ENCODE measurements at places on chromosomes 3 and 15. TPM values are rescaled to one million over a fixed set of nuclear protein-coding genes. Genes with fewer than 3 reads are reported as not detected.

DNA sequence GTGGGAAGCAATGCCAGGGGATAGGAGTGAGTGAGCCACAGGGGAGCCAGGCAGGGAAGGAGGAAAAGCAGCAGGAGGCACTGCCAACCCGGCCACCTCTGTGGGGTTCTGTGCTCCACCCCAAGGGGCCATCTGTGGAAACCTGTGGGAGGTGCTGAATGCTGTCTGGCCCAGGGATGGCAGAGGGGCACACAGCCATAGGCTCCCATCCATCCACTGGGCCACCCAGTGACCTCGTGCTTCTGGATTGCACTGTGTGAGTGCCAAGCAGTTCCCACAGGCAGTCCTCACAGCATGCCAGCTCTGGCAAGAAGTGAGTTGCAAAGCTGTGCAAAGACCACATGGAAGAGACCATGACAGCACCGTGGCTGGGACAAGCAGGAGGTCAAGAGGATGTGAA, 27.5 kb downstream of the DNAJB8 start:
- H3K4me1 ChIP-seq: no peaks in the 10 kb centered on the region
- no peak overlapping the region for H3K4me3 ChIP-seq
- H3K27me3 ChIP-seq: peaks cover 21% of the 10 kb centered on the region
- no peak overlapping the region for H3K27ac ChIP-seq

SNAPC5 gene
- total RNA-seq: 33.7 TPM

DNA sequence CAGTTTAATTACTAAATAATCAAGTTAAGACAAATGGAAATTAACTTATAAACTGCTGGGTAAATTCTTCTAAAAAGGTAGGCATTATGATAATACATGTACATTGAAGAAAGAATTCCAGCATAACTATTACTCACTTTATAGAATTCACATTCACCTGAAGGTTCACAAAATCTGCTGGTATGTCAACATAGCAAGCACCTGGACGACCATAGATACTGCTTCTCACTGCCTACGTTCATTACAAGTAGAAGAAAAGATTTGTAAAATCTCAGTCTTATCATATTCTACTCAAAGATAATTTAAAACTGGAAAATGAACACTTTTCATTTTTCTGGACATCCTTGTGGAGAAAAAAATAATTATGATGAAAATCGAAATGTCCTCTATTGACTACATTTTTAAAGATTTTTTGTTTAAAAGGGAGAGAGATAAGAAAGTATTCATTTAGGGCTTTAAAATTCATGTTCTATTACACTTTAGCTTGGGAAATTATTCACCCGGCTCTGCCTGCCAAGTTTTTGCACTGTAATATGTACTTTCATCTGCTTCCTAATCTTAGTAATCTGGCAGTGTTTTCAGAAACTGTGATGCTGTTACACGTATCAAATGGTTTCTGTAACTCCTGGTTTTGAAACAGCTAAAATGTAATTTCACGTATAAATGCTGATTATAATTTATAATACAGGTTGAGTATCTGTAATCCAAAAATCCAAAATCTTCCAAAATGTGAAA, 16.1 kb downstream of the HACL1 start:
- H3K4me3 ChIP-seq: no peak overlapping the region
- H3K27me3 ChIP-seq: no peaks in the 10 kb centered on the region
- H3K4me1 ChIP-seq: peaks cover 1% of the 10 kb centered on the region
- no peak overlapping the region for H3K27ac ChIP-seq
- no peak for DNase-seq

DNA sequence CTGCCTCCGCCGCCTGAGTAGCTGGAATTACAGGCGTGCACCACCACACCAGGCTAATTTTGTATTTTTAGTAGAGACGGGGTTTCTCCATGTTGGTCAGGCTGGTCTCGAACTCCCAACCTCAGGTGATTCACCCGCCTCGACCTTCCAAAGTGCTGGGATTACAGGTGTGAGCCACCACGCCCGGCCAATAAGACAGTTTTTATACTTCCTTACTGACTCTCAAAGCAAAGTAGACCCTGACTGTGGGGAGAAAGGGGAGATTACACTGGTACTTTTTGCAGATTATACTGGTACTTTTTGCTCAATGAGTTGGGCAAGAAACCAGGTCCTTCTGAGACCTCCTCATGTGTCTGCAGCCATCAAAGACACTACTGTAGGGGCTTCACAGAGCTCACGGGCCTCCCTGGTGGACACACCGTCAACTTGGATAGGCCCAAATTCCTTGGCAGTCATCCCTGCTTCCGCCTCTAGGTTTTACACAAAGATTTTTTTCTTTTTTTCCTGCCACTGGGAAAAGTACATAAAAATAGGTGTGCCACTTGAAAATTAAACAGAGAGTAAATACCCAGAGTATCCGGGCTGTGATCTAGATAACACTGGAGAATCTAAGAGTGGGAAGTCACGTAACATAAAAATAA, 143.3 kb upstream of the WNT5A start:
- H3K4me1 ChIP-seq: no peaks in the 10 kb centered on the region
- H3K27me3 ChIP-seq: no peaks in the 10 kb centered on the region
- H3K36me3 ChIP-seq: no peaks in the 10 kb centered on the region
- no peak overlapping the region for H3K27ac ChIP-seq
- no peak overlapping the region for H3K4me3 ChIP-seq
- DNase-seq: no peak

DNA sequence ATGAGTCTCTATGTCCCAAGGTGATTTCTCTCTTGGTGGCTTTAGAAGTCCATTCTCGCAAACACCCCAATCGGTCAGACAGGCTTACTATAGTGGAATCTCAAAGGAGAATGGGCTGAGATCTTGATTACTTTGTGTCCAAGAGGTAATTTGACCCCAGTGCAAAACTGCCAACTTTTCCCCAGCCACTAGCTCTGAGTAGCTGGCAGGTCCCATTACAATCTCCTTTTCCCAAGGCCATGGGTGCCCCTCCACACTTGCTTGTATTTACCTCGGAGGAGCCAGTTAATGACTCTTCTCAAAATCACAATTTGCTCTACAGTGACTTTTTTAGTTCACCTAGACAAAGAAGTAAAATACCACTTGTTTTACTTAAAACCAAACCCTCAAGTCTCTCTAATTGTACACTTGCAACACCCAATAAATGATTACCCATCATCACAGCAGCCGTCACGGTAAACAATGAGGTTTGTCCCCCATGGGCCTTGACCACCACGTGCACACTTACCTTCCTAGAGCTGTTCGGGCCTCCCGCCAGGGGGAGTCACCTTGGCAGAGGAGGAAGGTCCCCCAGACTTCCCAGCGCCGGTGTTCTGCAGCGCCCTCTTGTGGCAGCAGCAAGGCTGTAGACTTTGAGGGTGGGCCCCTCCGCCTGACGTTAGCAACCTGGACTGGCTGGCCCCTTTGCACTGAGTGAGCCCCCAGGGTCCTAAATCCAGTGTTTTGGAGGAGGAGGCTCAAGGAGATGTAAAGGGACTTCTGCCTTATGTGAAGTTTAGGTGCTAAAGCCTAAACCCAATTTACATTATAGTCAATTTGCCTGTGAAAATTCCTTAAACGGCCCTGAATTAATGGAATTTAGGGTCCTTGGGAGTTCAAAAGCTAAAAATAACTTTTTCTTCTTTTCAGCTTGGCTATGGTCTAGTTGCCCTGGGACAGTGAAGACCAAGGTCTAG, 18.7 kb upstream of the HDAC11 start:
- no peak overlapping the region for H3K27ac ChIP-seq
- peaks cover 4% of the 10 kb centered on the region for H3K4me1 ChIP-seq
- peaks cover 18% of the 10 kb centered on the region for H3K27me3 ChIP-seq
- DNase-seq: peak; percentile 86

DNA sequence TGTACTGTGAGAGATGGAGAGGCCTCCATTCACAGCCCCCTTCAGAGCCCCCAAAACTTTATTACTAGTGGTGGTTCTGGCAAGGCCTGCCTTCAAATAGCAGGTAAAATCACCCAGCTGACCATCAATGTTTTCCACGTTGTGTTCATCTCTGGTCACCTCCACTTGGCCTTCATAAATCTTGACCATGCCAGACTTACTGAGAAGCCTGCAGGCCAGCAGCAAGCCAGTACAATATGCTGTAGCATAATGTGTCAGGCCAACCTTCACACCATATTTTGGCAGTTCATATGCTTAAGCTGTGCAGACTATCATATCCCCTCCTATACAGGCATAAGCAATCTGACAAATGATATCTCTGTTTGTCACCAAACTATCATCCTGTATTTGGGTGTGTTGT, 62.1 kb downstream of the ZNF621 start:
- no peak overlapping the region for H3K4me3 ChIP-seq
- H3K36me3 ChIP-seq: no peaks in the 10 kb centered on the region
- peaks cover 17% of the 10 kb centered on the region for H3K27me3 ChIP-seq
- H3K27ac ChIP-seq: no peak overlapping the region

DNA sequence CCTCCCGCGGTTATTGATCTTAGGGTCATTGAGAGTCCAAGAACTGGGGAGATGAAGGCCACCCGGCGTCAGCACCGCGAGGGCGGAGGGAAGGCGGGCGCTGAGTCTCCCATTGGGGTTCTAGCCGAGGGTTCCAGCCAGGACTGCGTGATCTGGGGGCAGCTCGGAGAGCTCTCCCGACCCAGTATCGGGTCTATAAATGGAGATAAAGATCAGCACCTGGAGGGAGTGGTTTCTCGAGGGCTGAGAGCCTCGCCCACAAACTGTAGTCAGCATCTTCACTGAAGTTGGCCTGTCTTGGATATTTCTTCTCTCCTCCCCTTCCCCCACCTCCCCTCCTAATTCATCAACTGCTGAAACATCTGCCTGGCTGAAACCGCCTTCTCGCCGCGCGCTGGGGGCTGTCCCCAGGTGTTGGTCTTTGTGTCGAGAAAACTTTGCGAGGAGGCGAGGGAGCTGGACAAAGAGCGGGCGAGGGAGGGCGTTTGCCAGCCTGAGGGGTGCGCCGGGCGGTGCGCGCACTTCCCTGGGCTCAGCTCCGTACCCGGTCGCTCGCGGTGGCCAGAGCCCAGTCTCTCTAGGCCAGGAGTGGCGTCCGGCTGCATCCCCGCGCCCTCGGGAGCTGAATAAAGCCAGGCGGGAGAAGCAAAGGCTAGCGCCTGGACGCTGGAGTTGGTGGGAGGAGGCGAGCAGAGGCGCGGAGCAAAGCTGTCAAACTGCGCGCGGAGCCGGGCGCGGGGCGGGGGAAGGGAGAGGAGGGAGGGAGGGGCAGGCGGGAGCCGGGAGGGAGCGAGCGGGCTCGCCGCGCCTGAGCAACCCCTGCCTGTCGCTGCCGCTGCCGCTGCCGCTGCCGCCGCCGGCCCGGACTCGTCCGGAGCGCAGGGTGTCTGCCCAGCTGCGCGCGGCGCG, at the start of gene ST8SIA2:
Gene ST8SIA2, plus strand, starts transcription at position 811 of the 909 bp plus-strand sequence. CDS start 184 bp downstream, outside the sequence.
- peak within 1 kb of the TSS; percentile 38 for H3K4me3 ChIP-seq
- H3K36me3 ChIP-seq: no peaks in the 10 kb centered on the region
- peak; percentile 34 for DNase-seq

- no peak for DNase-seq
- no peak overlapping the region for H3K4me3 ChIP-seq
- peaks cover 3% of the 10 kb centered on the region for H3K36me3 ChIP-seq
- H3K27ac ChIP-seq: peak overlapping the region; percentile 42
- H3K4me1 ChIP-seq: peaks cover 10% of the 10 kb centered on the region
Observed at GRCh38 chr3:186849374-186849975, 7.0 kb downstream of the ADIPOQ start.

DNA sequence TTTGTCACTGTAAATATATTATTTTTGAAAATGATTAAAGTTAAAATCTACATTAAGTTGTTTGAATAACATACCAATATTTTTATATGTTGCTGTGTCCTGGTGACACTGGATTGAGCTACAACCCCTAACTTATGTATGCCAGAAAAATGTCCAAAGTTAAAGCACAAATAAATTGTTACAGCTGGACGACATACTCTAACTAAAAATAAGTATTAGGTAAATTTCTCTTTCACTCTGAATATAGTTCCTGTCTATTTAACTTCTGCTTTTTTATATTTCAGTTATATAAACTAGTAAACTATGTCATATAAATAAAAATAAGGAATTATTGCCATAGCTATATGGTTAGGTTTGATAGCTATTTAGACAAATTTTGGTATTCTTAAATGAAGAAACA, 118.5 kb upstream of the SAMMSON start:
- no peaks in the 10 kb centered on the region for H3K27me3 ChIP-seq
- no peak for DNase-seq

GRCh38 chr3:133249490-133249889, 150.4 kb upstream of the BFSP2 start:
- no peak for DNase-seq
- H3K4me1 ChIP-seq: no peaks in the 10 kb centered on the region
- H3K4me3 ChIP-seq: no peak overlapping the region
- H3K27ac ChIP-seq: no peak overlapping the region
- H3K27me3 ChIP-seq: peaks cover 10% of the 10 kb centered on the region
- H3K36me3 ChIP-seq: no peaks in the 10 kb centered on the region
